Aorta (tissue), 5 donors: ENCODE measurements at places on chromosomes 12 and 14. TPM values are rescaled to one million over a fixed set of nuclear protein-coding genes. Genes with fewer than 3 reads are reported as not detected.

The PTGDR gene
- 0.13 TPM for polyA plus RNA-seq

The FAM90A1 gene
- polyA plus RNA-seq, result not detected

The POTEM gene
- polyA plus RNA-seq, result not detected

The SPPL3 gene
- 5.4 TPM for polyA plus RNA-seq

The ALG10 gene
- polyA plus RNA-seq, result 4.1 TPM

The AHSA1 gene
- polyA plus RNA-seq, result 93.7 TPM

The UNC119B gene
- polyA plus RNA-seq, result 15.9 TPM

The OXA1L gene
- polyA plus RNA-seq, result 123 TPM

The RAD9B gene
- polyA plus RNA-seq, result not detected

The RESF1 gene
- 36.2 TPM for polyA plus RNA-seq

The ADAM21 gene
- not detected for polyA plus RNA-seq

The PIWIL1 gene
- not detected for polyA plus RNA-seq

The FBXW8 gene
- 3.2 TPM for polyA plus RNA-seq

The HOXC12 gene
- polyA plus RNA-seq, result not detected

The IL31 gene
- polyA plus RNA-seq, result not detected

The POC1B gene
- 19.9 TPM for polyA plus RNA-seq

The PLXNC1 gene
- polyA plus RNA-seq, result 1.2 TPM

The CLEC6A gene
- not detected for polyA plus RNA-seq

The CLEC2A gene
- polyA plus RNA-seq, result not detected

The TAS2R19 gene
- polyA plus RNA-seq, result not detected

The ZNF268 gene
- 5.0 TPM for polyA plus RNA-seq

The IL22 gene
- not detected for polyA plus RNA-seq

The SRGAP1 gene
- polyA plus RNA-seq, result 0.88 TPM

The RNU6-8 gene
- not detected for polyA plus RNA-seq

The DLK1 gene
- polyA plus RNA-seq, result not detected

The PTPRR gene
- polyA plus RNA-seq, result 1.8 TPM

The TSPAN19 gene
- not detected for polyA plus RNA-seq

The CELA1 gene
- polyA plus RNA-seq, result not detected

The ADAMTS20 gene
- not detected for polyA plus RNA-seq

The EFS gene
- polyA plus RNA-seq, result 5.5 TPM

The GLIPR1L1 gene
- not detected for polyA plus RNA-seq

The DNAJC22 gene
- 0.50 TPM for polyA plus RNA-seq

The LIN7A gene
- 0.08 TPM for polyA plus RNA-seq

The SLC22A17 gene
- polyA plus RNA-seq, result 85.8 TPM

The PRDM4 gene
- polyA plus RNA-seq, result 11.1 TPM

The CMA1 gene
- polyA plus RNA-seq, result not detected

The SDS gene
- polyA plus RNA-seq, result 1.0 TPM

The CACNA1C gene
- polyA plus RNA-seq, result 22.1 TPM

The SLC8A3 gene
- not detected for polyA plus RNA-seq

The C12orf54 gene
- polyA plus RNA-seq, result not detected

The NRIP2 gene
- polyA plus RNA-seq, result 1.8 TPM

The ALDH2 gene
- polyA plus RNA-seq, result 135 TPM

The NT5DC3 gene
- polyA plus RNA-seq, result 24.3 TPM

The PLCZ1 gene
- polyA plus RNA-seq, result not detected

The CNTN1 gene
- polyA plus RNA-seq, result 1.0 TPM

The STXBP6 gene
- polyA plus RNA-seq, result 0.05 TPM

The RD3L gene
- polyA plus RNA-seq, result not detected

The RPS6KA5 gene
- 1.4 TPM for polyA plus RNA-seq

The ASCL1 gene
- polyA plus RNA-seq, result not detected
